Activated T-cell treated with anti-CD3 and anti-CD28 coated beads for 4 hours (primary cell): ENCODE measurements at places on chromosomes 6 and 20.

GRCh38 chr20:51801122-51801822 is 1.0 kb downstream of the SALL4 start:
- no peak for DNase-seq

- DNase-seq, result no peak
These were observed 586 bp upstream of the HMGA1 start for GRCh38 chr6:34236131-34236442.

DNA sequence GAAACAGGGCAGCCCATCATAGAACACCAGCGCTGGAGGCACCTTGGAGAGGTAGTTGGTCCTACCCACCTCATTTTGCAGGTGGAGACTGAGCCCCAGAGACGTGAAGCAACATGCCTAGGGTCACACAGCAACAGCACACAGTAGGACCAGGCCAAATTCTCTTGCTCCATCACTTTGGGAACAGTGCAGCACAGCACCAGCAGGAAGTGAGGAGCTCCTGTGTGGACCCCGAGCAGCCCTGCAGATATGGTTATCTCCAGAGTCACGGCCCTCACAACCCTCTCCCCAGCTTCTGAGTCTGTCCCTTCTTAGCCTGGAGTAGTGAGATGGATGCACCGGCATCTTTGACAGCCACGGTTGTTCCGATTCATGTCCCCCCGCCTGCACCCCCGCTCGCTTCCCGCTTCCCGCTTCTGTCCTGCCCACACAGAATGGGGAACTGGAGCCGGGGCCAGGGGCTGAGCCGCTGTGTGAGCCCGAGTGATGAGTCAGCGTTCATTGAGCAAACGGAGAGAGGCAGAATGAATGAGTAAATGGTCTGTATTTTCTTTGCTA is 72.6 kb upstream of the DUSP22 start:
- DNase-seq, result no peak

- no peak for DNase-seq
These were observed 58.6 kb downstream of the RIOK1 start for GRCh38 chr6:7448232-7448631.

DNA sequence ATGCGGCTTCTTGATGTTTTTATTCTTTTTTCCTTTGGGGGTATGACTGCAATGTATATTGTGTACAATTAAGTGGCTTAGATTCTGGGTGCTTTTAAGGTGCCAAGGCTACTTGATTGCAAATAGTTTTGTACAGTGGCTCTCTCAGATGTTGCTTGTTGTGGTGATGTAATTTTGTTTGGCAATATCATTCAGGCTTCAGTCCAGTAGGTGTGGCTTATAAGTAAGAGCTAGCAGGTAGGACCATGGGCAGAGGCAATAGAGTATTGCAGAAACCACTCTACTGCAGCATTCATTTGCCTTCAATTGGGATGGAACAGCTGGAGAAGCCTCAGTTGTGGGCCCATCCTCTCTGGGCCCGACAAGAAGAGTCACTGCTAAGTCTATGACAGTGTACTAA is 407.9 kb upstream of the MAN1A1 start:
- DNase-seq, result no peak

- no peak for DNase-seq
These were observed 242.8 kb upstream of the TCF21 start for GRCh38 chr6:133645966-133646740.

- DNase-seq, result no peak
These were observed 370.6 kb upstream of the MAN1A1 start for GRCh38 chr6:119720160-119720559.

- DNase-seq, result no peak
These were observed 152.0 kb downstream of the TSHZ2 start for GRCh38 chr20:53124075-53124551.

- no peak for DNase-seq
These were observed 80.8 kb downstream of the RNF144B start for GRCh38 chr6:18467741-18468502.

DNA sequence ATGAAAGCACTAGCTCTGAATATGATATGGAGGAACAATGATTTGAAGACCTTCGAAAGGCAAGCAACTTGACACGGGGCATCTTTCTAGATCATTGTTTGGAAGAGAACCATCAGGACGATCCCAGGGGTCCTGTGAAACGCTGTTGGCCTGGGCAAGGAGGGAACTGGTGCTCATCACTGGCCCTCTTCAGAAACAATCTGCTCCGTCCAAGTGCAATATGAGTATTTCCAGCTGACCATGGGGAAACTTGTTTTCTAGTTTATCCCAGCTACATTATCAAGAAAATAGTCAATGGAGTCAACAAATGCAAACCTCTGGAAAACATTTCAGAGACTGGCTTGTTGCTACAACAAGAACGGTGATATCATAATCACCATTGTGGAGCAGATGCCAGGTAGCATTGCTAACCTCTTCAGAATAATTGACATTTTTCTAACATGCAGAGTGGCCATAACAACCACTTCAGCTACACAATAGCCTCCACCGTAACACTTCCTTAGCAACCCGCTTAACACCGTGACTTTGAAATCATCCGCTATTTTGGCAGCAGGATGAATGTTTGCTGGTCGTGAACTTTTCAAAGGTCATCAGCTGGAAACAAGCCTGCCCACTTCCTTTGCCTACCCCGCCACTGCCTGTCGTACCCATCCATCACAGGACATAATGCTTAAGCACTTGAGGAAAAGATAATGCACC is 112.0 kb upstream of the PDE10A start:
- no peak for DNase-seq
